Motor neuron (in vitro differentiated cells): ENCODE measurements at places on chromosomes 7 and 10. TPM values are rescaled to one million over a fixed set of nuclear protein-coding genes. Genes with fewer than 3 reads are reported as not detected.

MYH16 gene
- 0.58 TPM in 1 of 2 replicates, not detected in the other for total RNA-seq

NPSR1 gene
- 3.1 and 6.1 TPM in 2 replicates for total RNA-seq

THAP5 gene
- 34.5 and 40.0 TPM in 2 replicates for total RNA-seq

LBX1 gene
- 1.0 and 1.5 TPM in 2 replicates for total RNA-seq

BTBD16 gene
- total RNA-seq = not detected in 2 replicates

ADARB2 gene
- 0.25 and 0.32 TPM in 2 replicates for total RNA-seq

ITGA8 gene
- 17.9 and 18.7 TPM in 2 replicates for total RNA-seq

GRCh38 chr10:107013258-107014006 lies 151.1 kb downstream of the SORCS1 start:
- peak; percentile 37 for ATAC-seq

DNA sequence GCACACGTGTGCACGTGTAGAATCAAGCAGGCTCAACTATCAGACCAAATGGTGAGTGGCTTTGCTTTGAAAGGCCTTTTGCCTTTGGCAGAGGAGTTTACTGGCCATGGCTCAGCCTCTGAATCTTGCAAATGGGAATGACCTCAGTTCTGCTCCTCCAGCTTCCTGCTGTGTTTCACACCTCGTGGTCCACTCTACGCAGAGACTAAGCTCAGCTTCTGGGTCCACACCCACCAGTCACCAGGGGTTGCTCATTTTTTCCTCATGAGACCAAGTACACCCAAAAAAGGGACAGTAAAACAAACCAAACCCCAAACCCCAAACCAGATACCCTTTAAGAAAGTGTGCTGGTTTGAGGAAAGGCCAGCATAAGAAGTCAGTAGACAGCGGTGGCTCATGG lies 236.4 kb downstream of the DNAJB6 start:
- no peak for ATAC-seq

- ATAC-seq = no peak
Observed at GRCh38 chr7:157827045-157827862, 490.4 kb downstream of the DNAJB6 start.

- ATAC-seq = peak; percentile 98
Observed at GRCh38 chr10:3525832-3526449, 259.1 kb downstream of the KLF6 start.

- ATAC-seq = no peak
Observed at GRCh38 chr10:74794531-74794930, 31.9 kb upstream of the KAT6B start.

DNA sequence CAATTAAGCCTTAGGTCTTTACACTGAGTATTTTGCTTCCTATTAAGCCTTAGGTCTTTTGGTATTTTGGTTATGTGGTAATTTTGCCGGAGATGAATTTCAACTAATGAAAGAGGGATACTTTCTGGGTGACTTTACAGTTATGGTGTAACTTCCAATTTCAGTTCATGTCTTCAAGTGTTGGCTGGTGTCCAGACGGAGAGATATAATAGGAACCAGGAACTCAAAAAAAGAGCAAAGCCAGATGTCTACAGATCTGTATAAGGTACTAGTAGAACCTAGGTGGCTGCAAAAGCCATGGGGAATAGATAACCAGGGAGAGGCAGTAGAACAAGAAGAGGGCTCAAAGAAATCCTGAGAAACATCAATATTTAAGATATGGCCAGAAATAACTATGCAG lies 12.3 kb downstream of the ERCC6 start:
- no peak for ATAC-seq

GRCh38 chr7:149199234-149199995 lies 4.1 kb downstream of the ZNF282 start:
- no peak for ATAC-seq

- no peak for ATAC-seq
Observed at GRCh38 chr10:82757901-82758300, 882.9 kb downstream of the NRG3 start.

DNA sequence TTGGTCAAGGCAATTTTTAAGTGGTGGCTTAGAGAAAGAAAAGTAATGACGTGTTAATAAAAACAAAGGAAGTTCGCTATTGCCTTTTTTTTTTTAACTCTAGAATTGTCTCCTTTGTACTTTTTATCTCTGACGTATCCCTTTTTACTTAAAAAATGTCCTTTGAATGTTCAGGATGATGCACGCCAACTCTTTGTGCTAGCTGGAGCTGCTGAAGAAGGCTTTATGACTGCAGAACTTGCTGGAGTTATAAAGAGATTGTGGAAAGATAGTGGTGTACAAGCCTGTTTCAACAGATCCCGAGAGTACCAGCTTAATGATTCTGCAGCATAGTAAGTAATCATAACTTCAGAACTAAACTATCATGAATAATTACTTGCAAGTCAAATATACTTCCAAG lies 64.4 kb downstream of the GNAI1 start:
- no peak for ATAC-seq

GRCh38 chr7:155713384-155713783 lies 68.9 kb downstream of the RBM33 start:
- no peak for ATAC-seq

- no peak for ATAC-seq
Observed at GRCh38 chr7:2529161-2530070, 9.8 kb downstream of the LFNG start.

DNA sequence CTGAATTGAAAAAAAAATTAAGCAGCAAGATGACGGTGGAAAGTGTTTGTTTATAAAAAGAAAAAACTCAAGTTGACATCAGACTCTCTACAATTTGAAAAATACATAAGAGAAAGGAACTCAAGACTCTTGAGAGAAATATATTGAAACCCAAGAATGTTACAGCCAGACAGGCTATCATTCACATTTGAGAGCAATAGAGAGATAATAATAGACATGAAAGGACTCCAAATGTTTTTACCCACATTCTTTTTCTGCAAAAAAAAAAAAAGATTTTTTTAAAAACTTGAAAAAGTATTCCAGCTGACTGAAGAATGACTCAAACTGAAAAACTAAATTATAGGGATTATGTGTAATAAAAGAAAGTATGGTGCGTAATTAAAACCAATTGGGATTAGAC lies 532.4 kb downstream of the INHBA start:
- no peak for ATAC-seq

GRCh38 chr10:99337901-99338300 lies 8.7 kb downstream of the CNNM1 start:
- no peak for ATAC-seq

GRCh38 chr7:107564553-107565298 lies 955 bp downstream of the DUS4L start:
- no peak for ATAC-seq
